ENCODE measurements at places on chromosomes 1 and 21.

DNA sequence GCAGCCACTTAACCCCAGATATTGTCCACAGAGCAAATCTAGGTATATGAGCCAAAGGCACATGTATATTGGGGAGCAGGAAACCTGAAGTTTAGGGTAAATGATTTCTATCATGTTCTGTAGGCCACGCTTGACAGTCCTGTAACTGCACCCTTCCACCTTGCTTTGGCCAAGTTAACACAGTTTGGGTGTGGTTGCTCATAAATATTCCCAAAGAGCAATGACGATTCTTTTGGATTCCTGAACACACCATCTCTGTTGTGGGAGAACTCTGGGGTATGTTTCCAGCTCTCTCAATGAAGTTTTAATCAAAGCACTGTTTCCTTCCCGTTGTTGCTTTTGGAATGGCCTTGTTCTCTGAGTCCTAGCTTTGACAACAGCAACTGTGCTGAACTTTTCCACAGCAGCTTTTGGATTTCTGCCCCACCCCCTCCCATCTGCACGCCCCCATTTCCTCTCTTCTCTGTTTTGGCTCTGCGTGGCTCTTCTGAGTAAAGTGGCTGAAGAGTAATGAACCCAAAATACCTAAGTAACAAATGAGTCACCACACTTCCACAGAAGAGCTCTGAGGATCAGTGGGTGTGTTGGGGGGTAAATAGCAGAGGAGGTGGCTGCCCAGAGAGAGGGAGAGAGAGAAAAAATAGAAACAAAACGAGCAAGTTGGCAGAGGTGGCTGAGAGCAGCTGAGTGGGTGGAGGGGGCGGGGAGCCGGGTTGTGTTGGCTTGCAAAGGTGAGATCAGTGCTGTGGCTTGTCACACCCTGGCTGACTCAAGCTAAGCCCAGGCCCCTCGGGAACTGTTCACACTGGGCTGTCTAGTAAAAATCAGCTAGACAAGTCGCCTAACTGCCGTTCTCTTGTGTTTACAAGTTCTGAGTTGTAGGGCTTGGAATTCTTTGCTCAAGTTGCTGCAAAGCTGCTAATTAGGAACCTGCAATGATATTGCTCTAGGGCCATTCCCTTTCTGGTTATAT lies 26.9 kb upstream of the RAP1A start:
- H3K27ac ChIP-seq: peak overlapping the region; percentile 75
- no peaks in the 10 kb centered on the region for H3K27me3 ChIP-seq
- peaks cover 53% of the 10 kb centered on the region for H3K4me1 ChIP-seq

GRCh38 chr1:152533327-152533938 lies 19.2 kb downstream of the CRCT1 start:
- no peak overlapping the region for H3K4me3 ChIP-seq
- no peaks in the 10 kb centered on the region for H3K36me3 ChIP-seq
- H3K27me3 ChIP-seq: no peaks in the 10 kb centered on the region
- no peaks in the 10 kb centered on the region for H3K4me1 ChIP-seq
- no peak overlapping the region for H3K27ac ChIP-seq
- no peak for DNase-seq

GRCh38 chr1:82924666-82925065 lies 1074.3 kb downstream of the TTLL7 start:
- H3K27ac ChIP-seq: no peak overlapping the region
- H3K27me3 ChIP-seq: no peaks in the 10 kb centered on the region
- H3K36me3 ChIP-seq: no peaks in the 10 kb centered on the region
- H3K4me3 ChIP-seq: no peak overlapping the region
- DNase-seq: no peak
- peaks cover 17% of the 10 kb centered on the region for H3K4me1 ChIP-seq

GRCh38 chr1:234272656-234273312 lies 100.5 kb upstream of the COA6 start:
- H3K27ac ChIP-seq: no peak overlapping the region
- H3K4me3 ChIP-seq: no peak overlapping the region
- DNase-seq: no peak
- H3K27me3 ChIP-seq: no peaks in the 10 kb centered on the region

- H3K36me3 ChIP-seq: peaks cover 3% of the 10 kb centered on the region
- no peak overlapping the region for H3K27ac ChIP-seq
- DNase-seq: no peak
- H3K4me1 ChIP-seq: no peaks in the 10 kb centered on the region
- no peaks in the 10 kb centered on the region for H3K27me3 ChIP-seq
- H3K4me3 ChIP-seq: no peak overlapping the region
Observed at GRCh38 chr1:119735217-119735616, 23.5 kb downstream of the PHGDH start.
